ENCODE measurements at places on chromosomes 3 and 15.

- DNase-seq = peak; percentile 69
These were observed 82.0 kb downstream of the GPR156 start for GRCh38 chr3:120203016-120203415.

DNA sequence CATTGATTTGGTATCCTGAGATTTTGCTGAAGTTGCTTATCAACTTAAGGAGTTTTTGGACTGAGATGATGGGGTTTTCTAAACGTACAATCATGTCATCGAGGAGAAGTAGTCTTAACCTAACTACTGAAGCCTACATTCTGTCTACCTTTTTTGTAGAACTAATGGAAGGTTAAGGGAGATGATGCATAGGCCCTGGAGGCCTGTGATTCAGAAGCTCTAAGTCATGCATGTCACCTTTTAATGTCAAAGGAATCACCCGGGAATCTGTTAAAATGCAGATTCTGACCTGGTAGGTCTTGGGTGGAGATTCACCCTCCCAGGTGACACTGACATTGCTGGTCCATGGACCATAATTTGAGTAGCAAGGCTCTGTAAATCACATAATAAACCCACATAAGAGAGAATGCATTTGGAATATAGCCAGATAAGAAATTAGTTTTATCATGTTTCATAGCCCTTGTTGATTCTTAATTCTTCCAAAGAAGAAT is 64.9 kb downstream of the GHSR start:
- no peak for DNase-seq

DNA sequence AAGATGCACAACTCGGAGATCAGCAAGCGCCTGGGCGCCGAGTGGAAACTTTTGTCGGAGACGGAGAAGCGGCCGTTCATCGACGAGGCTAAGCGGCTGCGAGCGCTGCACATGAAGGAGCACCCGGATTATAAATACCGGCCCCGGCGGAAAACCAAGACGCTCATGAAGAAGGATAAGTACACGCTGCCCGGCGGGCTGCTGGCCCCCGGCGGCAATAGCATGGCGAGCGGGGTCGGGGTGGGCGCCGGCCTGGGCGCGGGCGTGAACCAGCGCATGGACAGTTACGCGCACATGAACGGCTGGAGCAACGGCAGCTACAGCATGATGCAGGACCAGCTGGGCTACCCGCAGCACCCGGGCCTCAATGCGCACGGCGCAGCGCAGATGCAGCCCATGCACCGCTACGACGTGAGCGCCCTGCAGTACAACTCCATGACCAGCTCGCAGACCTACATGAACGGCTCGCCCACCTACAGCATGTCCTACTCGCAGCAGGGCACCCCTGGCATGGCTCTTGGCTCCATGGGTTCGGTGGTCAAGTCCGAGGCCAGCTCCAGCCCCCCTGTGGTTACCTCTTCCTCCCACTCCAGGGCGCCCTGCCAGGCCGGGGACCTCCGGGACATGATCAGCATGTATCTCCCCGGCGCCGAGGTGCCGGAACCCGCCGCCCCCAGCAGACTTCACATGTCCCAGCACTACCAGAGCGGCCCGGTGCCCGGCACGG is 991 bp downstream of the SOX2 start:
- DNase-seq = no peak

GRCh38 chr3:146544929-146545528 is 622 bp upstream of the PLSCR1 start:
- DNase-seq = no peak

- peak; percentile 28 for DNase-seq
These were observed 528.8 kb downstream of the SHQ1 start for GRCh38 chr3:72319194-72320094.
